ENCODE measurements at places on chromosomes 12 and 14.

DNA sequence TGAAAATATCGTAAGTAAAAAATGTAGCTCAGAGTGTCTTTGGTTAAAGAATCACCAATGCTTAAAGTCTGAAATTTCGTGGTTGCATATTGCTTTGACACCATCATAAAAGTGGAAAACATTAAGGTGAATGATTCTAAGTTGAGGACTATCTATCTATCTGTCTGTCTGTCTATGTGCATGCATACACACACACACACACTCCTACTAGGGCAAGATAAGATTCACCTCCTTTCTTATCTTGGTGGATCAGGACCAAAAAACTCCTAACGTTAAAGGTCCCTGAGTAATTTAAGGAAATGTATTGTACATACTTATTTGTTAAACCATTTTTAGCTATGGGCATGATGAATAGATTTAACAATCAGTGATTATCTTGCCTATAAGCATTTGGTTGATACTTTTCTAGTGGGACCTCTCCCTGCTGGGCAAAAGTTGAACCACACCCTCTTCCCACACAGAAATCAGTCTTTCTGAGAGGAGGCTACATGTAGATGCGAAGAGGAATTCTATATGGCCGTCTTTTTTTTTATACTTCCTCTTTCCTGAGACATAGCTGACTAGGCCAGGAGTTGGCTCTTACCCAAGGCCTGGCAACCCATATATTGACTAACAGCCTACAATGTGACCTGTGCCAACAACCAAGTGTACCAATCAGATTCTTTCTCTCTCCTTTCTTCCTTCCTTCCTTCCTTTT lies 19.3 kb upstream of the LLPH start:
- DNase-seq: no peak

DNA sequence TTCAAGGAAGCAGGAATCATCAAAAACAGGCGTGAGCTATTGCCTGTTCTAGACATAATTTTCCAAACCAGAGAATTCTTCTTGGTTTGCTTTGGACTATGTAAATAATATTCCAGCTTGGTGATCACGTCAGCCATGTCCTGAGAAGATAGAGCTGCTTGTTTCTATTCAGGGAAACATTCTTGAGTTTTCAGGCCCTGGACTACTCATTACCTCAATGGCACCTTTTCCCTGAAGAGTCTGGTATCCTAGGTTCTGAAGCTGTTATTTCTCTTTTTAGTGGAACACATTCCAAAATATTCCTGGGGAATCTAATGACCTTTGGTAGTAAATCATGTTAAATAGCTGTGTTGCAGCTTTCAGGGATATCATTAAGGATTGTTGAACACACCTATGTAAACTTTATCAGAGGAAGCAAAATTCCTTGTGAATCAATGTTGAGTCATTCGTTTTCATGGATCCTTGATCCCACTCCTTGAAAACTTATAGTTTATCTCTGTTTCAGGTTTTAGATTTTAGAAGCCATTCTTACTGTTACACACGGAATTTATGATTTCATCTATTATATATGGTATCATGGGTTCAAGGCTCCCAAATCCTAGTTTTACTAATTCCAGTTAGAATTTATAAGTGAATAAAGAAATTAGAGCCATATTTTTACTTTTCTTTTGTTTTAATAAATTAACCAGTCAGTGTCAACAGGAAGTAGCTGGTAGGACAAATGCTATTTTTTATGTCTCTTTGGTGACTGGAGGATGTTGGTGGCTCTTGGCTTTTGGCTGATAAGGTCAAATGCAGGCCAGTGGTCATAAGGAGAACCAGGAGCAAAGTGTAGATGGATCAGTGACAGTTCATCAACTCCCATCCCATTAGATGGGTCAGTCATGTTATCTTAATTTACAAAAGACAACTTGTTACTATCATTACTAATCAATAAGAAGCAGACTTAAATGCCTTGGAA lies 380.1 kb downstream of the ZFP36L1 start:
- no peak for DNase-seq

GRCh38 chr12:25861226-25861625 lies 97.3 kb upstream of the RASSF8 start:
- DNase-seq: no peak

DNA sequence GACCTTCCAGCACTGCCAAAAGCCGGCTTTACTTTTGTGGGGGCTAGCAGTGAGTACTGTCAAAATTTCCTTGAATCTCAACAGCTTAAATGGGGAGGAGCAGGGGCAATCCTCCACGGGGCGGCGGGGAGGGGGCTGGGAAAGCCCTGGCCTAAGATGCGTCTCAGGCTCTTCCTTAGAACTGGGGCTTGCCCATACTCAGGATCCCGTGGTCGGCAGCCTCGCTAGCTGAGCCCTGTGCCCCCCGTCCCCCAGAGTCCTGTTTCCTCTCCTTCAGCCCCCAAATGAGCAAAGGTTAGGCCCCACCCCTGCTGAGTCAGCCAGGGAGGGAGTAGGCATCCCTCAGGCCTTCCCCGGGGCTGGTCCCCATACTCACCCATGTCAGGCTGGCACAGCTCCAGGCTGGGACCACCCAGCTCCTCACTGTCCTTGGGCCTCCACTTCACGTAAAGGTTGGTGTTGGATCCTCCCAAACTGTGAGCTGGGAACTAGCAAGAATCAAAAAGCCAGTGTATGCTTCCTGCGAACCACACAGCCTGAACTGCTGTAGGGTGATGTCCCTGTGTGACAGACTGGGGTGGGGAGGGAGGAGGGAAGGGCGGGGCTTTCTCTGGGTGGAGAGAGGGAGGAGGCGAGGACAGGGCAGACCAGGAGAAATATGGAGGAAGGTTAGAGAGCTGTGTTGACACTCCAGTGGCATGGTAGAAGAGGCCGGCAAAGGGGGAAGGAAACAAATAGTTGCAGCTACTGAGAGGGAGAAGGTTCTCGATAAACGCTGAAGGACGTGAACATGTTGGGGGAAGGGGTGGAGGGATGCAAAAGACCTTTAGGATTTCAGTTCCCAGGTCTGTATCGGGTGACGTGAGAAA lies 5.9 kb upstream of the BAZ2A start:
- DNase-seq: peak; percentile 89

DNA sequence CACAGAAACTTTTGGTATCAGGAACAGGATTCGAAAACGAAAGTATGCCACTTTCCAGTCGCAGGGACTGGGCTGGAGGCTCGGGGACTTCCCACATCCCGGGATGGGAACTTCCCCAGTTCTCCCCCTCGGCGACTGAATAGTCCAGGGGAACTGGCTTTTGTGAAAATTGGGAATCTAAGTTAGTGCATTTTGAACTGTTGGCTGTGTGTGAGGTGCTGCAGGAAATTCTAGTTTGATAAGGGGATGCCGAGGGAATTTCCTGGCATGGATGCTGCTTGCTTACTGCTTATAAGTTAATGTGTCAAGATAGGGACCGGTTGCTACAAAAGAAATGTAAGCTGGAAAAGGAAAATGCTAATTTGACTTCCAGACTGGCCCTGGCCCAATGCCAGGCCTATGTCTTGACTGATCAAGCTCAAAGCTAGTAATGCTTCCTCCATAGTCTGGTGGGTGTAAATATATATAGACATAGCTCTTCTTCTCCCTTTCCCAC lies 73.4 kb upstream of the EIF5 start:
- peak; percentile 61 for DNase-seq

All from AG20443 (cell line).